ENCODE measurements at places on chromosomes 5 and 9. TPM values are rescaled to one million over a fixed set of nuclear protein-coding genes. Genes with fewer than 3 reads are reported as not detected.

Gene KIAA0825
- 2.9 TPM for total RNA-seq

Gene IL13
- total RNA-seq: not detected

Gene KIF20A
- total RNA-seq: 8.2 TPM

Gene CDH9
- not detected for total RNA-seq

Gene TSTD2
- total RNA-seq: 7.1 TPM

Gene EQTN
- not detected for total RNA-seq

Gene ZBED3
- total RNA-seq: 7.1 TPM

Gene DNAJC18
- total RNA-seq: 12.0 TPM

Gene DELE1
- 69.5 TPM for total RNA-seq

Gene GLRA1
- total RNA-seq: not detected

Gene DOCK8
- 1.2 TPM for total RNA-seq

Gene LCN2
- not detected for total RNA-seq

Gene SLC6A19
- total RNA-seq: not detected

Gene ANKRD18B
- 0.93 TPM for total RNA-seq

Gene INSYN2B
- total RNA-seq: 3.0 TPM

Gene LIFR
- 35.2 TPM for total RNA-seq

Data from glomerular endothelial cell (primary cell).